ENCODE measurements at places on chromosomes 2 and 18. TPM values are rescaled to one million over a fixed set of nuclear protein-coding genes. Genes with fewer than 3 reads are reported as not detected.

GRCh38 chr2:212173756-212174510 is 364.7 kb downstream of the ERBB4 start:
- DNase-seq: no peak

- no peak for DNase-seq
Measured at GRCh38 chr2:11677136-11678055, 7.4 kb upstream of the NTSR2 start.

GRCh38 chr2:201513271-201513670 is 61.7 kb downstream of the STRADB start:
- DNase-seq: no peak

GRCh38 chr2:29174937-29175336 is 59.7 kb downstream of the CLIP4 start:
- DNase-seq: no peak

- no peak for DNase-seq
Measured at GRCh38 chr2:125581557-125581956, 1074.4 kb upstream of the GYPC start.

The GYPC gene
- 163 TPM for total RNA-seq

The SPR gene
- 0.79 TPM for total RNA-seq
